CD4-positive, alpha-beta T cell (primary cell): ENCODE measurements at places on chromosomes 13 and 19.

- no peak for DNase-seq
Measured at GRCh38 chr13:91323349-91323748, 24.1 kb upstream of the MIR17HG start.

- DNase-seq: no peak
Measured at GRCh38 chr13:28754698-28755545, 36.2 kb upstream of the SLC46A3 start.

- DNase-seq: peak; percentile 100
Measured at GRCh38 chr19:44890366-44891015, 563 bp upstream of the TOMM40 start.

GRCh38 chr19:19145684-19146608 is 7.7 kb upstream of the TMEM161A start:
- peak; percentile 87 for DNase-seq

DNA sequence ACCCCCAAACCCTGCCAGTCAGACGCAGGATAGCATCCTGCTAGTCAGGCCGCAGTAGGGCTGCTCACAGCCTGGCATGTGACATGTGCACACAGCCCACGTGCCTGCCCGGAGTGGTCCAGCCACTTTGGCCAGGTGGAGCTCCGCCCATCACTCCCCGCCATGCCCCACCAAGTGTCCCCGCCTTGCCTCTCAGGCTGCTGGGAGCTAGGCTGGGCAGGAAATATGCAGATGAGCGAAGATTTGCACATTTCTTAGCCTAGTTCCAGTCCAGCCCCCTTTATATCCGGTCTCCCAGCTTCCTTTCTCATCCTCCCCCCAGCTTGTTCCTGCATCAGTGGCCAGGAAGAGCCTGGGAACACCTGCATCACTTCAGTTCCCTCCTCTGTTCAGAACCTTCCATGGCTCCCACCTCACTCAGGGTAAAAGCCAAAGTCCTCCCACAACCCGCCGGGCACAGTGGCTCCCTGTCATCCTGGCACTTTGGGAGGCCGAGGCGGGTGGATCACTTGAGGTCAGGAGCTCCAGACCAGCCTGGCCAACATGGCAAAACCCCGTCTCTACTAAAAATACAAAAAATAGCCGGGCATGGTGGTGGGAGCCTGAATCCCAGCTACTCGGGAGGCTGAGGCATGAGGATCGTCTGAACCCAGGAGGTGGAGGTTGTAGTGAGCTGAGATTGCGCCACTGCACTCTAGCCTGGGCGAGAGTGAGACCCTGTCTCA is 2.3 kb upstream of the DOCK6 start:
- DNase-seq: no peak

GRCh38 chr13:91058066-91058465 is 289.4 kb upstream of the MIR17HG start:
- DNase-seq: no peak

GRCh38 chr13:99380921-99381645 is 73.9 kb upstream of the GPR183 start:
- DNase-seq: peak; percentile 63

GRCh38 chr13:99614465-99614885 is 113.2 kb downstream of the TM9SF2 start:
- DNase-seq: peak; percentile 39

- DNase-seq: no peak
Measured at GRCh38 chr19:29583196-29583999, 22.7 kb upstream of the POP4 start.

DNA sequence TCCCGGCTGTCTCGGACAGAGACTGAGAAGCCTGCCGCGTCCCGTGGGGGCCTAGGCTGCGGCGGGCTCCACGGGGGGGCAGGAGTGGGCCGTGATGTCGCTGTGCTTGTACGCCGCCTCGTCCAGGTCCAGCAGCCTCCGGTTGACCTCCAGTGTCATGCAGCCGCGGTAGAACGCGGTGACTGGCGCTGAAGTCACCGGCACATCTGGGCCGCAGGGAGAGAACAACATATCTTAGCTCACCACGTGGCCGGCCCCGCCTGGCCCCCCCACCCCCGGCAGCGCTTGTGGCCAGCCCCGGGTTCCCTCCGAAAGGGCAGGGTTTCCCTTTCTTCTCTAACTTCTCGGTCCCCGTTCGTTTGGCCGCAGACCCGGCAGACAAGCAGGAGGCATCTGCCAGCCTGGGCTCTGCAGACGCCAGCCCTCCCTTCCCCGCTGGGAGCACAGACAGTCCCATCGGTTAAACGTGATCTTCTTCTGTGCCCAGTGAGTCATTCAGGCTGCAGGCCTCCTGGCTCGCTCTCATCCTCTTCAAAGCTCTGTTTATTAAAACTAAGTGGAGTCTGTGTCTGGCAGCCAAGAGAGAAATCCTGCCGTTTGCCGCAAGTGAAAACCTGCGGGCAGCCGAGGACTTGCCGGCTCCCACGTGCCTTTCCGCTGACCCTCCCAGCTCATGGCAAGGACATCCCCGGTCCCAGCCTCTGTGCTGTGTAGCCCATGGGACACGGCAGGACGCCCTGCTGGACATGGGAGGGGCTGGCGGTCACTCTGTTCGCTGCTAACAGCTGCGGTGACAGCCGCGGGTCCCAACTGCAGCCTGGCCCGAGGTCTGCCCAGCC is 42.8 kb downstream of the GAS6 start:
- no peak for DNase-seq

GRCh38 chr19:18120127-18120526 is 22.5 kb downstream of the MAST3 start:
- DNase-seq: no peak
